Fibroblast of lung (primary cell): ENCODE measurements at places on chromosomes 4 and X. TPM values are rescaled to one million over a fixed set of nuclear protein-coding genes. Genes with fewer than 3 reads are reported as not detected.
A peak's percentile ranks its signal among the peaks of the same experiment; 100 is the strongest.

Gene RTL5
- total RNA-seq: 2.8 and 4.5 TPM in 2 replicates

Gene SEC31A
- total RNA-seq: 297 and 342 TPM in 2 replicates

Gene RNF175
- 0.26 TPM in 1 of 2 replicates, not detected in the other for total RNA-seq

GRCh38 chr4:79385641-79386040 is 22.4 kb downstream of the GK2 start:
- peak; percentile 5 for DNase-seq

DNA sequence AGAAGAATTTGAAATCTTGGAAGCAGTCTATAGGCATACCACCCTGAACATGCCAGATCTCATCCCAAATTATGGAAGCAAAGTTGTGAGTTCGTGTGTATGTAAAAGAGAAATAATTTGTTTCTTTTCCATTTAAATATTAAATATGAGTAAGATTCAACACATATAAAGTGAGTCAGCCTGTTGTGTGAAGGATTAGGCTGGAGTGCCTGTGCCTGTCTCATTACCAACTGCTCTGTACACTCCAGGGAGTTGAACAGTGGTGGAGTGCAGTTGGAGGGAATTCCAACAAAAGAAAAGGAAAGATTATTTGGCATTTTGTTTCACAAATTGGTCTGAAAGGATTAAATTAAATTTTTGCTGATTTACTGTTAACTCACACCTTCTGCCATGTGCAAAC is 435.6 kb downstream of the FAT4 start:
- no peak for DNase-seq

DNA sequence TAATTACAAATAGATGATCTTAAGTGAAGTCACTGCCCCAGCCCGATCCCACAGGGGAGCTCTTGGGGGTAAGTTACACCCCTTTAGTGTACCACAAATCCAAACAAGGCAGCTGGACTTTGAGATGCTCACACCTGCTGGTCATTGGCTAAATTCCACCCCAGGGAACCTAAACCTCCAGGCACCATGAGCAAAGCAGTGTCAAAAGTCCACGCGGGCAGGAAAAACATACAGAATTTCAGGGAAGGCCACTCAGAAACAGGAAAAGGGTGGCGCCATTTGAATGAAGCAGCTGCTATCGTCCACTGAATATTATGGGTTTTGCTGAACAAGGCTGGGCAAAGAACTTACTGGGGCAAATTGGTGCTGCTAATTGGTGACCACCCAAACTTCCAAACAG is 30.9 kb downstream of the SUPT20HL1 start:
- no peak for DNase-seq

Gene COX7B2
- total RNA-seq: not detected in 2 replicates

Gene SSX2B
- not detected in 2 replicates for total RNA-seq

DNA sequence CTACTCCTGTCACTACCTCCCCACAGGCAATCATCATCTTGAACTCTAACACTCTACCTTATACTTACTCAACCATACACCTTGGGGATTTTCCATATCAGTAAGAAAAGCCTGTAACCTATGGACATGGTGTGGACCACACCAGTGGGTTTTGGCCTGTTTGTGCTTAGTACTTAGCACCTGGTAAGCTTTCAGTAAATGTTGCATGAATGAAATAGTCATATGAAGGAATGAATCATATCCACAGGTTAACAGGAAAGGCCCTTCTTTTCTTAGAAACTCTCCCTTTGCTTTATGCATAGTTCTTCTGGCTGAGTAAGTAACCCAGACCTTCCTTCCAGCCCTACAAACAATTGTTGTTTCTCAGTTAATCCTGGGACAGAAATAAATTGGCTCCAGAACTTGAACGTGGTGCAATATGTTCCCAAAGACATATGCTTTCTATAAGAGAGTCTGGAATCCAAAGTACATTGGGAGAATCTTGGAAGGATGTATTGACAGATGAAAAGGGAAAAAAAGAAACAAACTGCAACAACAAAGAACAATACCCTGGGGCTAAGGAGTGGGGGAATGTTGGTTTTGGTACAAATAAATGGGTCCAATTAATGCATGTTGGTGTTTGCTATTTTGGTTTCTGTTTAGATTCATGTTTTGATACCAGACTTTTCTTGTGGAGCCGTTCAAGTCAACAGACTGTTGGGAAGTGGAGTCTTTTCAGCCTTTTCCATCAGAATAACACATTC is 27.8 kb downstream of the RASL11B start:
- no peak for DNase-seq

Gene GNPDA2
- 16.4 and 23.1 TPM in 2 replicates for total RNA-seq

DNA sequence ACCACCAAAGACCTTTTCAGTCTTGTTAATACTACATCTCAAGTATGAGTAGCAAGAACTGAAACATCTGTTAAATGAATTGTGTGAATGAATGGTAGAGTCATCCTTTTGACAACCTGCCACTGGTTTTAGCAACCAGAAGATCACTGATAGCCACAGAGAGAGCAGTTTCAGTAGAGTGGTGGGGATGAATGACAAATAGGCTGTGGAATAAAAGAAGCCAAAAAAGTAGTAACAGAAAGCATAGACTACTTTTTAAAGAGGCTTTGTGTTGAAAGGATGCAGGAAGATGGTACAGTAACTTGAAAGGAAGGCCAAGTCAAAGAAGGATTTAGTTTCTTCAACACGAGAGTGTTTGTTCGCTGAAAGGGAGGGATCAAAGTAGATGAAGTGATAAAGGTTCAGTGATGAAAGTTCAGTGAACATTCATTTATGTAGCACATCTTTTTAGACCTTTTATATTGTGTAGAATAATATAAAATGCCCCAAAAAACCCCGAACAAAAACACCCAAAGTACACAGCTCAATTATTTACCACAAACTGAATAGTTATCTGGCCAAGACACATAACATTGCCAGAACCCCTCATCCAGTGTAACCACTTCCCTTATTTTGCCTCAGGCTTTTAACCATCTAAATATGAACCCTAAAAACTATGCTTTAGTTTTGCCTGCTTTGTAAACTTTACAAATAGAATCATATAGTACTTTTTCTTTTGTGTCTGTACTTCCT is 40.1 kb upstream of the EIF1AX start:
- no peak for DNase-seq
